ENCODE measurements at places on chromosomes 4 and X.

DNA sequence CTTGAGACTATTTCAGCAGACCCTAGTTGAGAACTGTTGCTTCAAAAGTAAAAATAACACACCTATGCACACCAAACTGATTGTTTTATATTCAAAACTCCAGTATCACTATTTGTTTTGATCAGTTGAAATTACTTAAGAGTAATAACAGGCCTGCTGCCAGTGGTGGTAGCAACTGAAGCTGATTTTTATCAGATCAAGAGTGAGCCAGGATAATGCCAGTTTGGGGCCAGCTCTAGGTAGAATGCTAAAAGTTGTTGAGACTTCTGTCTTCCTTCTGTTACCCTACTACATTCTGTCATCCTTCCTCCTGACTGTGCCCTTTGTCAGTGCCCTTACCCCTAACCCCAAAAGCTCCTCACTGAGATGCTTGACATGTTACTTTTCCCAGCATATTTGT, 228.7 kb upstream of the SPRY1 start:
- no peak for DNase-seq

DNA sequence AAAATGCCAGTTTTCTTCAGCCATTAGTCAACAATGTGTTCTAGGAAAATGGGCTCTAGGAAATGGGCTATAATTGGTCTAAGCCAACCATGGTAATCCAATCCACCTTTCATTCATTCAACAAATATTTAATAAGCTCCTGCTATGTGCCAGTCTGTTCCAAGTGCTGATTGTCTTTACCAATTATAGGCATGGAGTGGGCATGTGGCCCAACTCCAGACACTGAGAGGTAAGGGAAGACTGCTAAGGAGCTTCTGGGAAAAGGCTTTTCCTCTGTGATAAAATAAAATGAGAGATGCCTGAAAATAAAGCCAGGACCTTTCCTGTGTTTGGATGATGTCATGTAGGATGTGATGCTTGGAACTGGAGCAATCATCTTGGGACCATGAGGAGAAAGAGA, 43.3 kb downstream of the HOPX start:
- DNase-seq: no peak

- no peak for DNase-seq
Measured at GRCh38 chr4:179415037-179415846, 1973.0 kb upstream of the AGA start.

GRCh38 chrX:133926809-133927208, 58.6 kb downstream of the GPC3 start:
- no peak for DNase-seq

GRCh38 chr4:75429208-75429607, 85.0 kb downstream of the RCHY1 start:
- DNase-seq: no peak

- peak; percentile 17 for DNase-seq
Measured at GRCh38 chrX:153902385-153902784, 2.1 kb upstream of the AVPR2 start.

GRCh38 chrX:19906293-19906692, 18.9 kb upstream of the SH3KBP1 start:
- DNase-seq: no peak

DNA sequence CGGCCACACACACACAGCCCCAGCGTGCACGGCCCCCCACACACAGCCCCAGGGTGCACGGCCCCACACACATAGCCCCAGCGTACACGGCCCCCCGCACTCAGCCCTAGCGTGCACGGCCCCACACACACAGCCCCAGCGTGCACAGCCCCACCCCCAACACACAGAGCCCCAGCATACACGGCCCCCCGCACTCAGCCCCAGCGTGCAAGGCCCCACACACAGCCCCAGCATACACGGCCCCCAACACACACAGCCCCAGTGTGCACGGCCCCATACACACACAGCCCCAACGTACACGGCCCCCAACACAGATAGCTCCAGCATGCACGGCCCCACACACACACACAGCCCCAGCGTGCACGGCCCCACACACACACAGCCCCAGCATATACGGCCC, 17.6 kb downstream of the GAK start:
- no peak for DNase-seq

GRCh38 chr4:141851246-141851891, 215.0 kb downstream of the IL15 start:
- no peak for DNase-seq

- peak; percentile 62 for DNase-seq
Measured at GRCh38 chrX:69429339-69430015, 74.6 kb upstream of the NALF2 start.

DNA sequence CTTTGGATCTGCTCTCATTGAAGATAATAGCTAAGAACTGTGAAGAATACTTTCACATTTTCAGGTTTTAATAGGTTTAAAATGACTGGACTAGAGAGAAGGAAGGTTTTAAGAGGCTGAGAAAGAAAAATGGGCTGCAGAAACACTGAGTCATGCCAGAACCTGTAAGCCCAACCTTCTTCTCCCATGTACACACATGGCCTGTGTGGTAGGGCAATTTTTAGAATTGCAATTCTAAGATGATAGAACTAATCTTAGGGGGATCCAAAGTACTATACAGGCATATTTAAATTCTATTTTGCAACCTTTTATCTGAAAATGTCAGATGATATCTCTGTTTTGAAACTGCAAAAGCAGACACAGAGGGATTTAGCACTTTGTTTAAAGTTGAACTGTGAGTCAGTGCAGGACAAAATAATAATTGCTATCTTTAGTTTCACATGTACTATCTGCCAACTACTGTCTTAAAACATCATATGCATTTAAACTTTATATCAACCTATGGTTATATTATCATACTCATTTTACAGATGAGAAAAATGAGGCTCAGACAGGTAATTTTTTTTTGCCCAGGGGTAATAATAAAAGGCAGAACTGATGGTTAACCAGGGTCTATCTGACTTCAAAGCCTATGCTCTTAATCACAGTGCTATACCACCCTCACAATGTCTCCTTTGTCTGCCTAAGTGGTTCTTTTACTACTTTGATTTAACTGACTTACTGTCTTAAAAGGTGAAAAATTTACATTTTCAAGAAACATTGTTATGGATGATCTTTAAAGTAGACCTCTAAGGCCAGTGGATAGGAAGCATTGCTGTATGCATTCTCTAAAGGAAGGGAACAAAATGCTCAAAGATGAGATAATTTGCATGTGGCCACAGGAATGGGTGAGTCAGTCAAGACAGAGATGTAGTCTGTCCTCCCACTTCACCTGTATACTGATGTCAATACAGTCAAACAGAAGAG, 4.3 kb downstream of the TMPRSS11E start:
- DNase-seq: no peak
